AG04449 (cell line): ENCODE measurements at places on chromosomes 12 and 14.

- DNase-seq: no peak
Measured at GRCh38 chr12:106445959-106446358, 88.4 kb downstream of the POLR3B start.

DNA sequence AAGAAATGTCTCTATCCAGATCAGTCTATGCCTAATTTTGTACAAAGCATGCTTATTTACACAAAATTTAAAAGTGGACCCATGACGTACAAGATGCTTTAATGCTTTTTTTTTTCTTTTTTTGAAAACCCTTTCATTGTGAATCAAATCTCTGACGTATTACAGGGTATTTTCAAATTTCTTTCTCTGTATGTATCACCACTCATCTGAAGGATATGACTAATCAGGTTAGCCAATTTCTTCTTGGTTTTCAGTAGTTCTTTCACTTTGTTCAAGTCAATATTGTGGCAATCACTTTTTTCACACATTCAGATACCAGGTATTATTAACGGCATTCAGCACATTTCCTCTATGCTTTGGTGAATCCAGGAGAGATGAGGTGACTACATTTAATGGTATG is 685.3 kb downstream of the TRHDE start:
- no peak for DNase-seq

DNA sequence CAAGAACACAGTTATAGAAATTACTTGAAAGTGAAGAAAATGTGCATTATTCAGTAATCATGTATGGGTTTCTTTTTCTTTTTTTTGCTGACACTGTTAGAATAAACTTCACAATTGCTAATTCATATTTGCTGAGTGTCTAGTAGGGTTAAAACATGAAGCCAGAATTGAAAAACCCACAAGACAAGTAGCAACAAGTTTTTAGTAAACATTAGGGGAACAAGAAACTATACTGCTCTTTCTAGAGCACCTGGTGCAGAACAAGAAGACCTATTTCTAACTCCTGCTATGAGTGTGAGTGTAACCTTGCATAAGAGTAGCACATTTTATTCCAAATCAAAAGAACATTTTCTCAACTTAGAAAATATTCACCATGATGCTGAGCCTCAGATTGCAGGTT is 83.2 kb downstream of the ITPR2 start:
- no peak for DNase-seq

DNA sequence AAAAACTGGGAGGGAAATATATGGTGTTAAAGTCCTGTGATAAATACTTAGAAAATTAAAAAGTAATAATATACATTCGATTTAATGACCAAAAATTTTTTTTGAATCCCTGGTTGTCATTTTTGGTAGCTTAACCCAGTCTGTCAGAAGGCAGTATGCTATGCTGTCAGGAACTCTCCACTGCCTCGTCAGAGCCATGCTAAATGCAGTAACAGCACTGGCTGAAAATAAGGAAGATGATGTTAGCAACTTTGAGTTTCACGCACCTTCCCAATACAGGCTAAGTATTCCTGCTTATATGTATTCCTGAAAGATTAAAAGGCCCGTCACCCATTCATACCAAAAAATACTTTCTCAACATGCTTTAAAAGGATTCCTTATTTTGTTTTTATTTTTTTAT is 34.2 kb downstream of the SAV1 start:
- DNase-seq: no peak
